ENCODE measurements at places on chromosomes 6 and 20.

DNA sequence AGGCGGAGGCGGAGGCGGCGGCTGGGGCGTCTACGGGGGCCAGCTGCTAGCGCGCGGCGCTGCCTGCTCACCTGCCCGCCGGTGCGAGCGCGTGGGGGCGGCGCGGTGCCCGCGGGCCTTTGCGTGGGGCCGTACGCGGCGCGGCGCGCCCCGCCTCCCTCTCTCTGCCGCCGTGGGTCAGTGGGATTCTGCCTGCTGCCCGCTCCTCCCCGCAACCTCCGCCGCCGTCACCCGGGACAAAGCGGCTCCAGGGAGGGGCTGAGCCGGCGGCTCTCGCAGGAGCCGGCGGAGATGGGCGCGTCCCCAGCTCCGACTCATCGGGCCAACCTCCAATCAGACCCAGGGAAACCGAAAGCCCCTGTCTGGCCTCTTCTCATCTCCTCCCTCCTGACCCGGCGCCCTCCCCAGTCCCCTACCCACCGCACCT, at the start of gene RCAN2:
RCAN2 (minus strand) TSS at position 249 of the 427 bp plus-strand sequence.
- DNase-seq: no peak

GRCh38 chr20:44528309-44528708, 6.4 kb upstream of the SERINC3 start:
- DNase-seq: no peak

DNA sequence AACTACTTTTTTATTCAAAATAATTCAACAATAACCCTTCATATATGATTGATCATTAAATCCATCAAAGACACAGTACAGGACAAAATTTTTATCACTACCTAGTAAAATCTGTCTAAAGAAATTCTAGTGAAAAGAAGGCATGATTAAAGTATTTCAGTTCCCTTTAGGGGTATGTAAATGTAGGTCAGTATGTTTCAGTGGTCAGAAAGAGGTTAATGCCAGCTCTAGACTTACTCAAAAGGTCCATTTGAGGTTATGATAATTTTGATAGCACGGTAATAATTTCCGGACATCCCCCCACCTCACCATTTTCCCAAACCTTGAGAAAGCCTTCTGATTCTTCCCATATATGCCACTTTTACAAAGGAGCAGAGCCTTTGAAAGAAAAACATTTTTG, 193.5 kb upstream of the ID4 start:
- DNase-seq: no peak

DNA sequence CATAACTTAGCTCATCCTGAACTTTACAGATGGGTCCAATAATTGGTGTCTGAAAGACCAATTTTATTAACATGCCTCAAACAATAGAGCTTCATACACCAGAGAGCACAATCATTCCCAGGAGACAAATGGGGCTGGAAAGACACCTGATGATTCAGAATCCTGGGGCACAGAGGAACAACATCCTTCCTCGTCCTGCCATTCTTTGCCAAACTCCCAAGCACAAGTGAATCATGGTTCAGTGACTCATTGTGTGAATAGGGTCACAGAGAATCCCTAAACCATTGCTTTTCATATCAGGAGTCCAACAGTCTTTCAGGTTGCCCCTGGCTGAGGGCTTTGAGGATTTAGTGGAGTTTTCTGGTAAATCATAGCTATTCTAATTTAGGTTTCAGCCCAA, 266.4 kb upstream of the BMP2 start:
- DNase-seq: no peak

GRCh38 chr20:18783385-18783959, 30.1 kb upstream of the SCP2D1 start:
- no peak for DNase-seq

DNA sequence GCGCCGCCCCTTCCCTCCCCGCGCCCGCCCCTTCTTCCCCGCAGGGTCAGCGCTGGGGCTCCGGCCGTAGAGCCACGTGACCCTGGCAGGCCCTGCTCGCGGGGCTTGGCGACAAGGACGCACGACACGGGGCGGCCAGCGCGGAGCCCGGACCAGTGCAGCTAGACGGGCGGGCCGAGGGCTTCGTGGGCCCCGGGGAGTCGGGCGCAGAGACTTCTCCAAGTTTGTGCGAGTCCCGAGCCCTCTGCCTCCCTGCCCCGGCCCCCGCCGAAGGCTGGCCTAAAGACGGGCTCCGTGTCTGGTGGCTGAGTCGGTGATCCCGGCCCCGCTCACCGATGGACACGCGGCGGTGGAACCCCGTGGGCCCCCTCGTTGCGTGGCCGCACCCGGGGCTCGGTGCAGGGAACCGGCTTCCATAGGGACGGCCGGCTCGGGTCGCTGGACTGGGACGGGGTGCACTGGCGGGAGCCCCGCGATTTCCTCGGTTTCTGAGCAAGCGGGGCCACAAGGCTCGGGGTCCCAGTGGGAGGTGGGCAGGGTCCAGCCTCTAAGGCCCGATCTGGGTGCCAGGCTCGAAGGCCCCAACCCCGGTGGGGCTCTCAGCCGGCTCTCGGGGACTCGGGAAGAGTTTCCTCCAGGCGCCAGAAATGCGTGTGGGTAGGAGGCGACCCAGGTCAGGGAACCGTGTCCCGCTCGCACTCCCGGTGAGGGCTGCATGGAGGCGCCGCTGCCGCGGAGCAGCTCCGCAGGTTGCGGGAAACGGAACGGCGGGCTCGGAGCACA, 452 bp upstream of the GATA5 start:
- no peak for DNase-seq

- no peak for DNase-seq
Observed at GRCh38 chr6:137661601-137662000, 167.4 kb upstream of the OLIG3 start.

DNA sequence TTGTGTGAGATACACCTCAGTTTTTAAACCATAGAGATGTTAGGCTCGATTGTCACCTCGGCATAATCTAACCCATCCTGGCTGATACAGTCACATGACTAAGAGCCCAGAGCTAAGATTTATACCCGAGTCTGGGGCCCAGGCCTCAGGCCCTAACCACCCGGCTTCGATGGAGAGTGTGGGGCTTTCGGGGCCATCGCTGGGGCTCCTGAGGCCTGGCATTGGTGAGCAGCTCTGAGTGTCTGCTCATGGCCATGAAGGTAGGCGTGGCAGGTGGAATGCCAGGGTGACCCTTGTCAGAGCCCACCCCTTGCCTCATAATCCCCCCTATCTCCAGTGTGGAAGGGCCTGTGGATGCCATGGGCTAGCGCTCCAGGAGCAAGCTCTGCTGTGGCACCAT, 164.3 kb downstream of the BMP7 start:
- DNase-seq: no peak

- DNase-seq: no peak
Observed at GRCh38 chr6:7176208-7176607, 68.4 kb downstream of the RREB1 start.

GRCh38 chr20:47672886-47673670, 112.2 kb downstream of the SULF2 start:
- peak; percentile 71 for DNase-seq

GRCh38 chr6:34928220-34928619, 39.2 kb downstream of the ANKS1A start:
- no peak for DNase-seq

All from mesenteric fat pad (tissue), 1 donor.